Chondrocyte (in vitro differentiated cells): ENCODE measurements at places on chromosomes 1 and 21. TPM values are rescaled to one million over a fixed set of nuclear protein-coding genes. Genes with fewer than 3 reads are reported as not detected.

Gene AMPD1
- not detected in 3 replicates for total RNA-seq

Gene PLA2G2C
- total RNA-seq, result not detected in 3 replicates

Gene LCE1F
- not detected in 3 replicates for total RNA-seq

Gene AADACL3
- total RNA-seq, result not detected in 3 replicates

Gene LCE1E
- not detected in 3 replicates for total RNA-seq

Gene CD164L2
- total RNA-seq, result not detected in 3 replicates

Gene TFAP2E
- 0.92 to 1.4 TPM (median 0.97 TPM) in 3 replicates for total RNA-seq

Gene RGSL1
- total RNA-seq, result not detected in 3 replicates

Gene TLCD4
- 1.6 to 2.6 TPM (median 2.4 TPM) in 3 replicates for total RNA-seq

Gene DLGAP3
- total RNA-seq, result 0.12 to 0.64 TPM (median 0.22 TPM) in 3 replicates

Gene ZNF670
- 2.3 to 3.6 TPM (median 2.7 TPM) in 3 replicates for total RNA-seq

Gene A3GALT2
- 0.27 TPM in 1 of 3 replicates, not detected in the others for total RNA-seq

Gene CHIA
- not detected in 3 replicates for total RNA-seq

Gene ARMH1
- total RNA-seq, result 1.3 to 2.1 TPM (median 1.7 TPM) in 3 replicates

Gene CHD5
- 0.23 to 1.0 TPM (median 0.42 TPM) in 3 replicates for total RNA-seq

Gene EDARADD
- 0.18 to 0.40 TPM in 2 of 3 replicates, not detected in the other for total RNA-seq

Gene TTC39A
- total RNA-seq, result 1.4 to 4.0 TPM (median 2.3 TPM) in 3 replicates

Gene SHISA4
- total RNA-seq, result 29.7 to 39.1 TPM (median 37.7 TPM) in 3 replicates

Gene NHLH1
- 0.17 to 0.18 TPM in 2 of 3 replicates, not detected in the other for total RNA-seq

Gene RHD
- not detected in 3 replicates for total RNA-seq

Gene WDR64
- 0.17 TPM in 1 of 3 replicates, not detected in the others for total RNA-seq

Gene AGMAT
- total RNA-seq, result 0.68 to 1.1 TPM (median 0.82 TPM) in 3 replicates

Gene SPRR2F
- not detected in 3 replicates for total RNA-seq

Gene AVPR1B
- not detected in 3 replicates for total RNA-seq

Gene PLPPR4
- 0.77 to 1.5 TPM (median 0.92 TPM) in 3 replicates for total RNA-seq

Gene SH2D5
- total RNA-seq, result 0.15 to 1.1 TPM (median 0.75 TPM) in 3 replicates

Gene TRABD2B
- total RNA-seq, result 0.44 to 0.90 TPM (median 0.68 TPM) in 3 replicates

Gene RXFP4
- not detected in 3 replicates for total RNA-seq

Gene ADAMTS5
- 28.8 to 52.2 TPM (median 30.4 TPM) in 3 replicates for total RNA-seq

Gene MROH9
- 0.41 TPM in 1 of 3 replicates, not detected in the others for total RNA-seq

Gene NEK2
- 2.3 to 4.1 TPM (median 3.2 TPM) in 3 replicates for total RNA-seq

Gene C8A
- not detected in 3 replicates for total RNA-seq

Gene THEMIS2
- total RNA-seq, result 1.2 to 3.9 TPM (median 1.6 TPM) in 3 replicates

Gene MIB2
- 73.8 to 86.7 TPM (median 76.4 TPM) in 3 replicates for total RNA-seq

Gene CORT
- total RNA-seq, result 0.65 TPM in 1 of 3 replicates, not detected in the others

Gene TNNI3K
- 0.67 to 1.0 TPM in 2 of 3 replicates, not detected in the other for total RNA-seq

Gene CAMK1G
- total RNA-seq, result not detected in 3 replicates

Gene ZNF691
- total RNA-seq, result 5.5 to 7.6 TPM (median 7.4 TPM) in 3 replicates

Gene CD101
- 0.79 to 1.4 TPM (median 1.0 TPM) in 3 replicates for total RNA-seq

Gene CYP4A22
- total RNA-seq, result not detected in 3 replicates

Gene NOL9
- total RNA-seq, result 24.0 to 32.3 TPM (median 27.0 TPM) in 3 replicates

Gene PAQR6
- 4.9 to 6.9 TPM (median 4.9 TPM) in 3 replicates for total RNA-seq

Gene OPN3
- total RNA-seq, result 20.0 to 29.1 TPM (median 23.5 TPM) in 3 replicates

Gene LIPI
- not detected in 3 replicates for total RNA-seq

Gene S100A1
- total RNA-seq, result 1.2 to 1.5 TPM (median 1.3 TPM) in 3 replicates

Gene RASAL2
- total RNA-seq, result 38.4 to 54.4 TPM (median 40.1 TPM) in 3 replicates

Gene GPR52
- 0.74 to 1.7 TPM (median 1.0 TPM) in 3 replicates for total RNA-seq

Gene PADI4
- 0.60 TPM in 1 of 3 replicates, not detected in the others for total RNA-seq

Gene EXTL1
- 4.3 to 7.9 TPM (median 6.4 TPM) in 3 replicates for total RNA-seq

Gene GJB3
- not detected in 3 replicates for total RNA-seq

Gene GBP5
- total RNA-seq, result not detected in 3 replicates
